ENCODE measurements at places on chromosomes 2 and 18.

DNA sequence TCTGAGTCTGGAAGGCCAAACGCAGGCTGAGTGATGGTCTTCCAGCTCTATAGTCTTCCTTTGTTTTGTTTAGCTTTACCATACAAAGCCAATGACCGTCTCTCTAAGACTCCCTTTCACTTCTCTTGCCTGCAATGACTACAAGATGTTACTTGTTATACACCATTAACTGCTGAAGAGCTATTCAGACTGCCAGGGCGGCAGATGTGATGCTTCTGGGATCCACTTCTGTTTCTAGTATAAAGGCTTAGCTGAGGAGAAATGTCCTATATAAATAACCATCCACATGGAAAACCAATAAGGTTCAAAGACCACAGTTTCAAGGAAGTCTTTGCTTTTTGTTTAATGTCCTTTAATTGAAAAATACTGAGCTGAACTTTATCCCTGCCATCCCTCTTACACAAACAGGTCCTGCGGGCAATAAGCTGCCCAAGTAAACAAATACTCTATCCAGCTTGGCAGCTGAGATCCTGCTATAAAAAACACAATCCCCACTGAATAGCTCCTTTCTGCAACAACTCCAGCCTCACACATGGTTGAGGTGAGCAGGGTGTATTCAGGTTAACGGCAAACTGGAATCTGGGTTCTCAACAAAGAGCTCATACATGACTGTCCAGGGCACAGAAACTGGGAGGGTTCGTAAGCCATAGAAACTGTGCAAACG is 124.6 kb downstream of the VIT start:
- DNase-seq: no peak

DNA sequence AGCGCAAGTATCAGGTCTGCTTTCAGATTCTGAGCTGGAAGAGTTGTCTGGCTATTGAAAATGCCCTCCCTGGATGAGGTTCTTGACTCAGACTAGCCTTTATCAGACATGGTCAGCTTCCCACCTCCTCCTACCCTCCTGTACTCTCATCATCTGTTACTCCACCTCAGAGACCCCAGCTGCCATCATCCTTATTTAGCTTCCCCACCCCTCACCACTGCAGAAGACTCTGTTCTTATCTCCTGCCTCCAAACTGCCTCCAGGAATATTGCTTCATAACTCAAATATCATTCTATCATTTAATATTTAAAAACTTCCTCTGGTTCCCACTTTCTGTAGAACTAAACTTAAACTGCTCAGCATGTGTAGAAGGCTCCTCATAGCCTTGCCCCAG is 31.1 kb upstream of the PPP3R1 start:
- DNase-seq: no peak

DNA sequence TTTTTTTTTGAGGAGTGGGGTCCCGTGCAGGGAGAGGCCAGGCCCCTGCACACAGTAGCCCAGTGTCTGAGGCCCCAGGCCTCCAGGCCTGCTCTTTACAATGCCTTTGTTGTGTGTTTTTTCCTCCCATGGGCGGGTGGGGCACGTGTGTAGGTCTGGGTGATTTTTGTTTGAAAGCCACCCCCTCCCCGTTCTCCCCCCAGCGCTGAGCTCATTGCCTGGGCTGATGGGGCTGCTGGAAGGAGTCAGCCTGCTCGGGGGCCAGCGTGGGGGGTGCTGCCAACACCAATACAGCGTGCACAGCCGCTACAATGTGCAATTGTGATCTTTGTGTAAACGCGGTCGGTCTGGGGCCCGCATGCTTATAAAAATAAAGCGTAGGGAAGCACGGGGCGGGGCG is 142.7 kb downstream of the DYSF start:
- DNase-seq: no peak

DNA sequence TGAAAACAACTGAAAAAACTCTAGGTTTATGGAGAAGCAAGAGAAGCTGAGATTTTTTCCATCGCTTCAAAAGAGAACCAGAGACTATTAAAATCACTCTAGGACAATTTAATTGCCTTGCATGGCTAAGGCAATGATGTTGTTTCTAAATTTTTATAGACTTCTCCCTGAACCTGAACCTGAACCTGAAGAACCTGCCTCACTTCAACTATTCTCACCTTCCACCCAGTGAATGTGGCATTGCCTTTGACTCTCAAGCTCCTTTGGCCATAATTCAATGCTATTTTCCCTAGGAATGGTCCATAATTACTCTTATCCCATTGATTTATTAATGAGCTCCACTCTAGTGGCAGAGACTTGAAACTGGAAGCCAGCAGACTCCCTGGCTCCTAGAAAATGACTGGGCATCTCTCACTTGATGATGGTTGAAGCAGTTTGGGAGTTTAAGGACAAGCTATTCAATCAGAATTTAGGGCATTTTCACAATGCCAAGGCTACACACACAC is 303.8 kb upstream of the UBE2E3 start:
- no peak for DNase-seq

- DNase-seq: no peak
These were observed 558.3 kb upstream of the GCFC2 start for GRCh38 chr2:76268902-76269620.

GRCh38 chr2:7437716-7438632 is 520.8 kb downstream of the RNF144A start:
- no peak for DNase-seq

DNA sequence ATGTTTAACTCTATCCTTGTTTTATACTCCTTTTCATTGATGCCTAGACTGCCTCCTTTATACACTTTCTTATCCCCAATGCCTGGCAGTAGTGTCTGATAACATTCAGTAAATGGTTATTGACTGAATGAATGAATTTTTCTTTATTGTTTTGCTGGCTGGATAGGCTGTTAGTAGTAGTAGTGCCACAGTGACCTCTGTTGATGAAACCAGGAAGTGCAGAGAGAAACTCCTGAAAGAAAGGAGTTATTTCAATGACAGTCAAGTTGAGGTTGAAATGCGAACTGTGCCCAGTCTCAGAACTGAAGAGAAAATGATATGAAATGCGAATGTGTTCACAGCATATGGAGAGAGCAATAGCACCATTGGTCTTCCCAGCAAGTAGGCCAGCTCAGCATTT is 26.8 kb upstream of the SLC9A2 start:
- no peak for DNase-seq

DNA sequence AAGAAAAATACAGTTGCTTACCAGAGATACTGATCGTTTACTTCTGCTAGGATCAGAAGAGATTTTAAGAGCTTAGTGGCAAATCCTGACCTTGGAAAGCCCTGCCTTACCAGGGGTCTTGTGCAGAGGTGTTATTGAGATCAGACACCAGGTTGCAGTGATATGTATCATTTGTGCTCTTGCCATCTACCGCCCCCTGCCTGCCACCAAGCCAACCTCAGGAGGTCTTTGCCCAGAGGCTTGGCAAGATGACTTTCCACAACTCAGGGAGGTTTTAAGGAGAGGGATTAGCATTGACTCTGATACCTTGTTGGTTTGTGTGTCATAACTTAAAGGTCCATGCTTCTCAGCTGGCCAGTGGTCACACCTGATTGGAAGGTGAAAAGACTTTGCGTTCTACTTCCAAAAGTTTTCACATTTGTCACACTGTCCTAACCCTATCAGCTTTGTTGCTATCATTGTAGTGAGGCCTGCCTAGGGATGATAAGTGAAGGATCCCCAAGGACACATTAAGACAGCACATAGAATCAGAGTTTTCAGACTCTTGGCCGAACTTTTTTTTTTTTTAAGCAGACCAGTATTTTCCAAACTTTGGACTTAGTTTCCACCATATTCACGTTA is 46.2 kb upstream of the MGAT5 start:
- peak; percentile 45 for DNase-seq

- DNase-seq: no peak
These were observed 52.2 kb downstream of the NRP2 start for GRCh38 chr2:205734436-205735037.

- no peak for DNase-seq
These were observed 163.4 kb downstream of the EHBP1 start for GRCh38 chr2:62868947-62869346.

DNA sequence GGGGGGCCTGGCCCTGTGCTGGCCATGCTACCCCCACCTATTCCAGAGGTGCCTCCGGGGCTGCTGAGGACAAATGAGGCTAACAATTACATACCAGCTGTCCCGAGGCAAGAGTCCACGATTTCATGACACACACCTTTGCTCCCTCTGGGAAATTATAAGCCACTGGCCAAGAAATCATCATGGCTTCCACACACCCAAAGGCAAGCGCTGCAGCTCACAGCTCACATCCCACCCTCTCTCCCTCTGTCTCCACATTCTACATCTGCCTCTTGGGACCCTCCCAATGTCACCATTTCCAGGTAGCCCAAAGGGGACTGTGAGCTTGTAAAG is 134.4 kb downstream of the HDAC4 start:
- no peak for DNase-seq

DNA sequence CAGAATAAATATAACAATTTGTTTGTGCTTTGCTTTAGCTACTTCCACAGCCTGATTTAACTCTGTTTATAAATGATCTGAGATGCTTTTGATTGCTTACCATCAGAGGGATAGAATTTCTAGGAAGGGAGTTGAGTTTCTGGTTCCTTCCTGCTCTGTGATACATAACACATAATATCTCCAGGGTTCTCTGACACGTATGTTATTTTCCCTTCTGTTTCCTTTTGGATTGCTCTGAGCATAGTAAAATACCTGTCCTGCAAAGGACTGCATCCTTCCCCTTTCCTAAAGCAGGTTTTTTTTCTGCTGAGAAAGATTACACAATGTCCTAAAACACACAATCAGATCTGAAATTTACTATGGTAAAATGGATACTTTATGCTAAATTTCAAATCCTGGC is 76.1 kb downstream of the CABYR start:
- no peak for DNase-seq

- no peak for DNase-seq
These were observed 1.8 kb upstream of the RAB31 start for GRCh38 chr18:9706081-9706935.

GRCh38 chr2:222754324-222754930 is 83.0 kb downstream of the MOGAT1 start:
- no peak for DNase-seq

DNA sequence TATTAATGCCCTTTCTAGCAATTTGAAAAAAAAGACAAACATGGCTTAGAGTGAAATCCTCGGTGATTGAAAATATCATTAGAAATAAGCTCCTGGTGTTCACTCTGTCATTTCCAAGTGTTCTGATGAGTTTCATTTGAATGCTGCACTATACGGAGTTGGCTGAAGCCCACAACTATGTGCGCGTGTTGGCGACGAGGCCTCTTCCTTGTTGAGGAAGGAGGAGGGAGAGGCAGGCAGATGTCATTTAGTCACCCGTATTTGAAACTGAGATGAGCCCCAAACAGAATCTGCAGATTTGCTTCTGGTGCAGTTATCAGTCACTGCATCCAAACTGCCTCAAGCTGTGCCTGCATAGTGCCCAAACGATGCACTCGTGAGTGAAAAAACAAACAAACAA is 23.5 kb upstream of the SKOR2 start:
- DNase-seq: no peak

GRCh38 chr2:195656859-195657633 is at the start of gene SLC39A10:
Gene SLC39A10, plus strand, starts transcription at chr2:195657226. Its CDS starts 22,817 bp downstream, at chr2:195680043.
- DNase-seq: peak; percentile 96

- DNase-seq: no peak
These were observed 66.3 kb downstream of the PARD6G start for GRCh38 chr18:80180778-80181564.

GRCh38 chr2:216777637-216778273 is 82.1 kb downstream of the TNP1 start:
- no peak for DNase-seq

All from stimulated activated naive CD4-positive, alpha-beta T cell (primary cell).